ENCODE measurements at places on chromosomes 7 and 10. TPM values are rescaled to one million over a fixed set of nuclear protein-coding genes. Genes with fewer than 3 reads are reported as not detected.

CYP2W1 gene
- total RNA-seq: not detected

PTPRN2 gene
- total RNA-seq: under 0.01 TPM

C10orf105 gene
- total RNA-seq: under 0.01 TPM

- no peaks in the 10 kb centered on the region for H3K36me3 ChIP-seq
- H3K4me3 ChIP-seq: no peak overlapping the region
Observed at GRCh38 chr7:117567781-117568180, 88.0 kb downstream of the CFTR start.

GPR15LG gene
- total RNA-seq: not detected

DNA sequence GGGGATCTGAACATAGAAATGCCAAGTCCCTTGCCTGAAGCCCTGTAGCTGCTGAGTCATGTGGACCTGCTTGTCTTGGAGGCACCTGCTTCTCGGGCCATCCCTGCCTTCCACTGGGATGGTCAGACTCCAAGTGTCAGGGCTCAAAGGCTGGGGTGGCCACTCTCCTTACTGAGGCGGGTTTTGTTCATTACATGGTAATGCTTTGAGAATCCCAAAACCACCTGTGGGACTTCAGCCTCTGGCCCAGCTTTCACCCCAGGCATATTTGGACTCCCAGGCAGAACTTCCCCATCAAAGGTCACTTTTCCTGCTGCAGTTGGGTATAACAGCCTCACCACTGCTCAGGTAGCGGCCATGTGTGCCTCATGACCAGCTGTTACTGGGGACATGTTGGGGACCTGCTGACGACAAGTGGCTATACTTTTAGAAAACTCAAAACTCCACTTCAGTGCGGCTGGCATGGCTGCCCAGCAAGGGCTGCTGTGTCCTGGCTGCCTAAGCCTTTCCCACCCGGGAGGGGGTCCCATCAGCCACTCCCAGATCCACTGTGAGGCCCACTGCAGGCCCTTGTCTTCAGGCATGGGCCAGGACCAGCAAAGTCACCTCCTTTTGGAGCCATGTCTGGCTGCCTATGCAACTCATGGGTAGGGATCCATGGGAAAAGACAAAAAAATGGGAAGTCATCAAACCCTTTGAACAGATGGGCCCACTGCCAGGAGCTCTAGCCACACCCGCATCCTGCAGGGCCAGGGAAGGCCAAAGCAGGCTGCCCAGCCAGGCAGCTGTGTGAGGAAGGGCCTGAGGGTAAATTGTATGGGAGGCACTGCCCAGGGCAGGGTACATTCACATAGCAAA lies 96.7 kb downstream of the ARHGAP22 start:
- H3K4me1 ChIP-seq: peaks cover 7% of the 10 kb centered on the region
- no peak for DNase-seq
- H3K27me3 ChIP-seq: no peaks in the 10 kb centered on the region
- H3K27ac ChIP-seq: no peak overlapping the region

WNT8B gene
- not detected for total RNA-seq

- no peak for DNase-seq
- peaks cover 8% of the 10 kb centered on the region for H3K4me1 ChIP-seq
- no peak overlapping the region for H3K27ac ChIP-seq
- no peak overlapping the region for H3K4me3 ChIP-seq
Observed at GRCh38 chr7:134709197-134709596, 62.5 kb downstream of the BPGM start.

DNA sequence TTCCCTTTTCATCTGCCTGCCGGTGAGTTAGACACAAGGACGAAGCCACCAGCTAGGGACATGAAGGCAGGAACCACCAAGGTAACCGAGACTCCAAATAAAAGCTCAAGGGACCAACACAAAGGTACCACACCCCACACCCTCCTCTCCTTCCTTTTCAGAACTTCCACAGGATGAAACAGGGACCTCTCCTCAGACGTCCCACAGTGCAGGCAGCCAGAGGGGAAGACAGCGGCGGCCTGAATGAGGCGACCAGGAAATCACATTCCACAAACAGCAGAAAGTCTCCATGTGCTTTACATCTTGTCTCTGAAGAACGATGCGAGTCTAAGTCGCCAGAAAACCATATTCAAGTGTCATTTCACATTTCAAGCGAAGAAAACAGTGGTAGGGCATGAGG lies 97.8 kb downstream of the DIP2C start:
- DNase-seq: no peak
- H3K27ac ChIP-seq: no peak overlapping the region

All from IMR-90 (cell line).